ENCODE measurements at places on chromosomes 12 and 14.

- no peak for DNase-seq
These were observed 335.2 kb downstream of the BMP4 start for GRCh38 chr14:53621433-53621832.

DNA sequence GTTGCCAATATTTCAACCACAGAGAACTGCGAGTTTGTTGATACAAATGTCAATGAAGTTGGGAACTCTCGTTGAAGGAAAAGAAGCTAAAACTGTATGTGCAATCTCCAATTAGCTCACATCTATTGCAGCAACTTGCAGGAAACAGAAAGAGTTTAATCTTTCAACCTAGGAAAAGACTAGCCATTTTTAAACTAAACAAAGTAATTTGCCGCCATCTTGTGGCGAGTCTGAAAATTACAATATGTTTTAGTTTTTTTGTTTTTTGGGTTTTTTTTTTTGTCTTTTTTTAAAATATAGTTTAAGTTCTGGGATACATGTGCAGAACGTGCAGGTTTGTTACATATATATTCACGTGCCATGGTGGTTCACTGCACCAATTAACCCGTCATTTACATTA, 131.2 kb upstream of the FOXG1 start:
- DNase-seq = no peak

DNA sequence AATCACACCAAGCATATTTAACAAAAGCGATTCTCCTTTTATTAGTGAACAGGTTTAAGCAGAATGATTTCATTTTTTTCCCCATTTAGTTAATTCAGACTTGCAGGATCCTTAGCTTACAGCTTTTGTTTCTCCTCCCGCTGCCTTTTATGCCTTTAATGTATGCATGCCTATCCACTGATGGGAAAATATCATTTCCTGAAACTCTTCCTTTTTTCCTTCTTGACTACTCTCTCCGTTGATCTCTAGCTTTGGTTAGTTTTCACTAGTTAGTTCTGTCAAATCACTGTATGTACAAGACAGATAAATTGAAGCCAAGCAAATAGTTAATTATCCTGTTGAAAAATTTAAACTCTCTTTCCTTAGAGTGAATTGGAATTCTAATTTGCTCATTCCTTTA, 26.3 kb downstream of the NKX2-1 start:
- no peak for DNase-seq

GRCh38 chr12:88309546-88309945, 167.4 kb downstream of the TMTC3 start:
- no peak for DNase-seq

DNA sequence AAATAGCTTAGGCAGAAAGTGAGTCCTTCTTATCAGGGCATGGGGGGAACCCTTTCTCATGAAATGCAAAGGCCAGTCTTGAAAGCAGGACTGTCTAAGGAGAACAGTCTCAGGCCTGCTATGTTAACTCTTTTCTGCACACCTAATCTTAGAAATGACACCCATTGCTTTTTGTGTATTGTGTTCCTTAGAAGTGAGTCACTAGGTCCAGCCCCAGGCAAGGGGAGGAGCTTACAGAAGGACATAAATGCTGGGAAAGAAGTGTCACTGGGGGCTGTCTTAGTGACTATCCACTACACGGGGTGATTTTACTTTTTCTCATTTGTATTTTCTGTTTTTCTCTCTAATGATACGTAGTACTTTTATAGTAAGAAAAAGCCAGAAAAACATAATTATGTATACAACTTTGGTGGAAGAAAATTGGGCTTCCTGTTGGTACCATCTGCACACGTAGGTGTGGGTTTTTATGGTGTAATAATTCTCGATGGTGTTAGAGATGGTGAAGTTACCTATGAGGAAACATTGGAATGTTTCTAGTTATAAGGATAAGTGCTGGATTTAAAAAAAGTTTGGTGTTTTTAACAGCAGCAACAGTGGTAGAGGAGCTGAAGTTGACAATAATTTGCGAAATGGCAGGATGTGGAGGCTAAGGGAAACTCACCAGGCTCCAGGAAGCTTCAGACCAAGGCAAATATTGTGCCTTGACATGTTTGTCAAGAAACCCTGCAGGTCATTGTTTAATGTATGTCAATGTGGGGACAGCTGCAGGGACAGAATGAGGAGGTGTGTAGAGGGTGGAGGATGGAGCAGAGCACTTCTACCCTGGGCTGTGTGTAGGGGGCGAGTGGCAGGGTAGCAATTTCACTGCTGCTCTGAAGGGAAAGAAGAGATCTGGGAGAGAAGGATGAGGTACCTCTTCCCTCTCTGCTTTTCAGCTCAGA, 214.9 kb downstream of the KTN1 start:
- DNase-seq = no peak

GRCh38 chr12:7929083-7929792, 6.7 kb downstream of the SLC2A3 start:
- no peak for DNase-seq

DNA sequence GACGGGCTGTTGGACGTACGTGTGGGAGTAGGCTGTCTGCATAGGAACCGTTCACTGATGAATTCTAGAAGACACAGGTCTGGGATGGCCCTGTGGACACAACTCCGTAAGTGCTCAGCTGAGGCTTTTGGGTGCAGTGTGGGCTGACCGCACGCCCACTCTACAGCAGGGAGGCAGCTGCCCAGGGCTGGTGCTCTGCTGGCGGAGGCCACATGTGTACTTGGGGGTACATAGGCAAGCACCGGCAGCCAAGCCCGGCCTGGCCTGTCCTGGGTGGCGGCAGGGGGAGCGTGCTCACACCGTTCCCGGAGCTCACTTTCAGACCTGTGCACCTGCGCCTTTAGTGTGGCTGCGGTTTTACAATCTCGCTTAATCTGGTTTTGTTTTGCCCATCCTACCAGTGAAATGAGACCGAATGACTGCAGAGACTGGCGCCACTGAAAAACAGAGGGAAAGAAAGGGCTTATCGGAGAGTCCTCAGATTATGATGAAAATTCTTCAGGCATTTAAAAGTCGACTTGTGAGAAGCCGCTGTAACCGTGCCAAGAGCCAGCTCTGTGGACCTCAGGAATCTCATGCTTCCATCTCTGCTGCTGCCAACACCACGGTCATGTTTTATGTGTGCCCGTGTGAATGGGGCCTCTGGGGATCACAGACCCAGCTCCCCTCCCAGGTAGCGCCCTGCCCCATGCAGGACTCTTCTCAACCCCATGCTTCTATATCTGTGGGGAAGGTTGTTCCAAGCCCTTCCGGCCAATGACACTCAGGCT, 45.8 kb downstream of the SSH1 start:
- DNase-seq = no peak

- no peak for DNase-seq
These were observed 26.5 kb downstream of the RERG start for GRCh38 chr12:15194456-15195368.

DNA sequence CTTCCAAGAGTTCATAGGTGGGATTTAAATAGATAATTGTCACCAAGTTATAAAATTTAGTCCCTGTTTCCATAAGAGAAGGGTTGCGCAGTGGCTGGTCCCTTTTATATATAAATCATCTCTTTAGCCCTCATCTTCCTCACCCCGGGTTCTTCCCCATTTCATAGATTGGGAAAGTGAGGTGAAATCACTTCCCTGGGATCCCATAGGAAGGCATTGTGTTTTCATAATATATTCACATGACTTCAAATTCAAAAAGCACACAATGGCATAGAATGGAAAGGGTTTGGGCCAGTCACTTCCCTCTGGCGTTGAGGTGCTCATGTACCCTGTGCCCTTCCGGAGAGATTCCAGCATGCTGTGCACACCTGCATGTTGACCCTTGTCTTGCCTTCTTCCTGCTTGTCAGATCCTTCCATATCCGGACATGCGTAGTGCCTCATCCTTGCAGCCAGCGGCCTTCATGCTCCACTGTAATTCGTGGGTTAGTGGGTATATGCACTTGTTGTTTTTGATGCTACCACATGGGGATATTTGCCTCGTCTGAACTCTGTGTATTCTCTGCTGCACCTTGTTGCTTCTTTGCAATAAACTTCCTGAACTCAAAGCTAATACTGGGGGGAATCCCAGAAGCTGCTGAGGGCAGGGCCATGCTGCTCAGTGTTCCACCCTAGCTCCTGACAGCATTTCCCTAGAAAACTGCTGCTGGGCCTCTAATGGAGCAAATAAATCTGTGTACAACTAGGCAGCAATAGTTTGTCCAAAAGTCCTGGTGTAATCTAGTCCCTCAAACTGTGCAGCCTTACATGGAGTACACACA, 59.6 kb downstream of the ANAPC7 start:
- no peak for DNase-seq

DNA sequence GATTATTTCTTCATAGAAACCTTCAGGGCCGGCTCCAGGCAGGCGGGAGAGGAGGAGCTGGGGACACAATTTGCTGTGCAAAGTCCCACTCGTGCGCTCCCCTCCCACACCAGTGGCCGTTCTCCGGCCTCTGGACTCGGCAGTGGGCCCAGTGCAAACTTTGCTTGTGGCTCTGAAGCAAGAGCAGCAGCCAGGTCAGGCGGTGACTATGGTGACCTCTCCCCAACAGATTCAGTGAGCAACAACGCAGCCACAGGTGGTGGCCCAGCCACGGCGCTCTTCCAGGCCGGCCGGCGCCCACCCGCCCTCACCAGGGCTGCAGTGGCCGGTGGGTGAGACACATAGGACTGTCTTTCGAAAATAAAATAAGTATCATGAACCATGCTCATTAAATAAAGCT, 29.5 kb downstream of the VPS37B start:
- no peak for DNase-seq

DNA sequence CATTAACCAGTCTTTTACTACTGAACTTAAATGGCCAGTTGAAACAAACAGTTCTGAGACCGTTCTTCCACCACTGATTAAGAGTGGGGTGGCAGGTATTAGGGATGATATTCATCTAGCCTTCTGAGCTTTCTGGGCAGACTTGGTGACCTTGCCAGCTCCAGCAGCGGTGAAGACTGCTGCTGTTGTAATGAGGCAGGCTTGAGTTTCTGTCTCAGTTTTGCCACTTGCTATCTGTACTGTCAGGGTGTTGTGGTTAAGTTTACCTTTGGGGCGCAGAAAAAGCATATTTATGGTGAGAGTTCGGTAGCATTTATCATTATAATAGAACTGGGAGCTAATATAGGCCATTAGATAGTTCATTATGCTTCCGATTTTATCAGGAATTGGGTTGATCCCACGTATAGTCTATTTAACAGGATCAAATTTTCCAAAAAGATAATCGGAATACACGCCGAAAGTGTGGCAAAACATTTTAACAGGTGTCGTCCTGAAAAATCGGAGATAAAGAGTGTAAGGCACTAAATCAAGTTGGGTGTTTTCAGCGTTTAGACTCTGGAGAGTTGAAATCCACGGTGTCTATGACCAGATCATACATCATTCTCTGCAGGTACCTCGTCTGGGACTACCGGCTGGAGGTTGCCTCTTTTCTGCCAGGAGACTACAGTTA, 688 bp upstream of the NECAP1 start:
- DNase-seq = peak; percentile 28

- DNase-seq = no peak
These were observed 416.6 kb downstream of the LRIG3 start for GRCh38 chr12:58503731-58504130.

Data from CD4-positive, alpha-beta T cell treated with Interleukin-15 for 4 hours (primary cell).